Stimulated activated CD4-positive, alpha-beta T cell treated with anti-CD3 and anti-CD28 coated beads, Interleukin-2, amount 100 ng/mL, for 24 hours (primary cell): ENCODE measurements at places on chromosomes 1 and 21.

- DNase-seq, result peak; percentile 31
Measured at GRCh38 chr1:60874718-60875117, 207.6 kb upstream of the NFIA start.

GRCh38 chr1:212485571-212485912 is 52.8 kb downstream of the NENF start:
- no peak for DNase-seq

GRCh38 chr1:21517660-21518480 is 8.6 kb downstream of the ALPL start:
- DNase-seq, result no peak

- peak; percentile 49 for DNase-seq
Measured at GRCh38 chr21:34967509-34968289, 81.4 kb downstream of the RUNX1 start.

DNA sequence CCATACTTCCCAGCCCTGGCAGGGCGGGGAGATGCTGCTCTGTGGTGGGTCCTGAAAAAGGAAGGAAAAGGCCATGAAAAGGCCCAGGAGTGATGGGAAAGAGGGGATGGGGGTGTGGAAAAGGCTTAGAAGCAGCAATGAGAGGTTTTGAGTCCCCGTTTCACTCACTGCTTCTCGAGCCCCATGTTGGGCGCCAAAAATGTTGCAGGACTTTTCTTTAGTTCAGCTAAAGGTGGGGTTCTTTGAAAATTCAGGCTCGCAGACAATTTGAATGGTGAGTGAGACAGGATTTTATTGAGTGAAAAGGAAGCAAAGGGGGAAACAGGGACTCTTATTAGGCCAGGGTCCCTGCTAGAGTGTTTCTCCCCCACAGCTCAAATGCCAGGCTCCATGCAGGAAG is 93.1 kb downstream of the MRPS6 start:
- no peak for DNase-seq

GRCh38 chr1:56370513-56370912 is 208.8 kb downstream of the PLPP3 start:
- DNase-seq, result no peak
